ENCODE measurements at places on chromosomes 12 and 14.

GRCh38 chr12:24574538-24574937 is 374.4 kb downstream of the BCAT1 start:
- no peak for DNase-seq

GRCh38 chr12:32264961-32265360 is 134.4 kb upstream of the FGD4 start:
- DNase-seq = no peak

GRCh38 chr14:94485944-94486841 is 10.2 kb upstream of the SERPINA9 start:
- DNase-seq = no peak

GRCh38 chr12:125399489-125399888 is 334.3 kb downstream of the AACS start:
- DNase-seq = no peak

GRCh38 chr12:49784756-49785409 is 43.3 kb downstream of the NCKAP5L start:
- DNase-seq = no peak

DNA sequence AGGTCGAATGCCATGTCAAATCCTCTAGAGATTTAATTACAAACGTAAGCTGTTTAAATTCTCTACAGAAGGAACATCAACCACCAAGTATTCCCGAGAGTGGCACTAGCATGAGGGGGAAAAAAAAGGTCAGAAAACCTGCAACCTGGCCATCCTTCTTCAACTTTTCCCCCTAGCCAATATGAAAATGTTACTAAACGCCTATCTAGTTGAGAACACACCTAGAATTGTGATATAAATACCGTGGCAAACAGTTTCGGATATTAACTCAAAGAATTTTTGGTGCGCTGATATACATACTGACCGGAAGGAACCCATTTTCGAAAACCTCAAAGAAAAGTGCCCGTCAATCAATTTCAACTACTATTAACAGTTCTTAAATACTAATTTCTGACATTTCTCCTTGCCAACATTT is 1.8 kb downstream of the HNRNPC start:
- DNase-seq = no peak

DNA sequence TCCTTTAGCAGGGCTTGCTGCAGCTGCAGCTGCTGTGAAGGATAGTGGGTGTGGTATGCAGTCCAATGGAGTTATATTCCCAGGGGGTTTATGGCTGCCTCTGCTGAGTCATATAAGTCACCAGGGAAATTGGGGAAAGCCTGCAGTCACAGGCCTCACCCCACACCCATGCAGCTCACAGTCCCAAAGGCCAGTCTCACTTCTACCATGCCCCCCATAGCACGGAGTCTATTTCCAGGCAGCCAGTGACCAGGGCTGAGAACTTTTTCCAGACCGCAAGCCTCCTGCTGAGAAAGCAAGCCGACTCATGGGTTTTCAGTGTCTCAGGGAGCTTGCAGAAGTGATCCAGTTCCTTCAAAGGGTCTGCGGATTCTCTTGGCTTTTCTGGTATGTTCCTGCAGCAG is 322.4 kb upstream of the CLEC14A start:
- DNase-seq = no peak

GRCh38 chr14:100567009-100567876 is 20.0 kb downstream of the BEGAIN start:
- no peak for DNase-seq

DNA sequence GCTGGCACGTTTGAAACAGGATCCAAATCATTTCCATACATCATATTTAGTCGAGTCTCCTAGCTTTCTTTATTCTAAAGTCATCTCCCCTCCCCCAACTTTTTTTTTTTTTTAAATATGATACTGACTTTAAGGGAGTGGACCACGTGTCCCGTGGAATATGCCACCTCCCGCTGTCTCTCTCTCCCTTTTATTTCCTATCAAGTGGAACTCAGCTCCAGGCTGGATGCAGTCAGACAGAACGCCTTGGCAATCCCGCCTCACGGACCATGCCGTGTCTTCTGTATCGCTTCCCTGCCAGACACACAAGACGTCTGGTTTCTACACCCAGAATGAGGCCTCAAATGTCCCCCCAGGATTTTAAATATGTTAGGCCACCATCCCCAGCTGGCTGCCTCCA is 21.2 kb downstream of the BCL7A start:
- no peak for DNase-seq

DNA sequence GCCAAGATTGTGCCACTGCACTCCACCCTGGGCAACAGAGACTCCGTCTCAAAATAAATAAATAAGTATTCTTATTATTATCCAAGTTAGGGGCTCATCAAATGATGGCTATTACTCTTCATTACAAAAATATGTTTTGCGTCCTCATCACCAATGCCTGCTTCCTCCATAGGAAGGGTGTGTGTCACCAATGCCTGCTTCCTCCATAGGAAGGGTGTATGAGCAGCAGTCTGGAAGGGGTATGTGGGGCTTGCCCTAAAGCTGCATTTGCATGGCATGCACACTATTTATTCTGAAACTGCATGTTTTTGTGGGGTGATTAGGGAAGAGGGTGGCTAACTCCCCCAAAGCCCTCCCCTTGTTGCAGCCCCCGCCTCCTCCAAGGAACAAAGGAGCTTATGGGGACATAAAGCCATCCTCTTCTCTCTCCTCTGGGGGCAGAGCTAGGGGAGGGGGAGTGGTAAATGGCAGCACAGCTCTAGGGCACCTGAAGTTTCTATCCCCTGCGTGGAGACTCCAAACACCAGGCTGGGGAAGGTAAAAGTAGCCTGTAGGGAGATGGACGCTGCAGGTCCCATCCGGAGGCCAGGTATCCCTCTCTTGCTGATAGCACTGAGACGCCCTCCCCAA is 1.3 kb downstream of the CAMKK2 start:
- DNase-seq = no peak

GRCh38 chr12:56300644-56301464 is 724 bp upstream of the CS start:
- DNase-seq = no peak

DNA sequence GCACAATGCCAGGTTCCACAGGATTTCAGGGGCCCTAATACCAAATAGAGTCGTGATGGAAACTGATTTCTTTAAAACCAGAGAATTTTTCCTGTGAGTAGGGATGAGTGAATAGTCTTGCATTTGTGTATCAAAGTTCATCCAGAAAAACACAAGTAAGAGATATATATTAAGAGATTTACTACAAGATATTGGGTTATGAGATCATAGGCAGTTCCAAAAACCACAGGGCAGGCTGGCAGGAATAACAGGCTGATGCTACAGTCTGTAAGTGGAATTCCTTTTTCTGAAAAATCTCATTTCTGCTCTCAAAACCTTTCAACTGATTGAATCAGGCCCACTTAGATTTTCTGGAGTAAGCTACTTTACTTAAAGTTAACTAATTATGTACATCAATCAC is 1756.2 kb upstream of the SEL1L start:
- no peak for DNase-seq

GRCh38 chr12:104248444-104248843 is 32.9 kb downstream of the TXNRD1 start:
- DNase-seq = no peak

DNA sequence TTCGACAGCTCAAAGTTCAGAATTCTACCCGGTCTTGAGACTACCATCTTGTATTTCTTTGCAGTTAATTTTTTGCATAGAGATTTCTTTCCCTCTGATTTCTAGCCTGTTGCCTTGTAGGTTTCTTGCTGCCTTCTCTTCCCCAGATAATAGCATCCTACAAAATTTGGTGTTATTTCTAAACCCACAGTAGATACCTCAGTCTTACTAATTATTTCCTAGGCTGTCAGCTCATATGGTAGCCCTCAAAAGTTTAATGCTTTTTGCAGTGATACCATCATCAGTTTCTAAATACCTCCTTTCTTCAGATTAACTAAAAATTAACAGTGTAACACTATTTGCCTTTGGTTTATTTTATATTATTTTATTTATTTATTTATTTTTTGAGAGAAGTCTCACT is 61.9 kb upstream of the TMPO start:
- DNase-seq = no peak

GRCh38 chr12:104456417-104456949 is at the start of gene CHST11:
Gene CHST11 (plus strand): TSS chr12:104456948.
- DNase-seq = peak; percentile 65

GRCh38 chr14:103802356-103802755 is 45.0 kb downstream of the PPP1R13B start:
- no peak for DNase-seq

DNA sequence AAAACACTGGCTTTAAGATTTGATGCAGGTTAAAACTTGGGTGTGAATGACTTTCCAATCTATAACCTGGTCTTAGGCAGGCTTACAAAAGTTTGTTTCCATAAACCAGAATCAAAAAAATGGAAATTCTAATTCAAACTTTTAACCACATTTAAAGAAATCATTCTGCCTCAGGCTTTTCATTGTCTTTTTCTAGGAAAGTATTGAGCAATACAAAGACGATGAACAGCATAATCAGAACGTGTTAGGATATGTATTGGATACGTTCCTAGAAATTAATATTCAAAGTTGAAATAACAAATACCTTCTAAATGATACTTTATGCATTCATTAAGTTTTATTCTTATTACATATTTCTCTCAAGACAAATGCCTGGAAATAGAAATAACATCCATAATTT is 172.9 kb downstream of the CEP128 start:
- DNase-seq = no peak

GRCh38 chr12:124608450-124608870 is 41.0 kb upstream of the NCOR2 start:
- no peak for DNase-seq

- DNase-seq = no peak
Observed at GRCh38 chr12:4274396-4275015, 944 bp downstream of the CCND2 start.

DNA sequence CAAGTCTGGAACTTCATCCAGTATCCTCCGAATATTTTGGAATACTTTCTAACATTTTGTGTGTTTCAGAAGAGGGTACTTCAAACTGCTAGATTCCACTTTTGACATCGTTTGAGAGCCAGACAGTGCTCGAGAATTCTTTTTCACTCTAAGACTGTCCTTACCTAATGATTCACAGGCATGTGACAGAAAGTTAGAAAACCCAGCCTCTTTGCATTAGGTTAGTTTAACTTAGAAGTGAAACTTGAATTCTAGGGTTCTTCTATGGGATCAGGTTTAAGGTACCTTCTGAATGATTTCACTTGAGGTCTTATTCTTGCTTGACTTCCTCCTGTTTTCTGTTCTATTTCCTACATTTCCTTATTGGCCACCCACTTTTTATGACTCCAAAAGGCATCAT is 431.8 kb downstream of the SLC6A15 start:
- no peak for DNase-seq

GRCh38 chr12:109488051-109488665 is 10.7 kb downstream of the UBE3B start:
- no peak for DNase-seq

DNA sequence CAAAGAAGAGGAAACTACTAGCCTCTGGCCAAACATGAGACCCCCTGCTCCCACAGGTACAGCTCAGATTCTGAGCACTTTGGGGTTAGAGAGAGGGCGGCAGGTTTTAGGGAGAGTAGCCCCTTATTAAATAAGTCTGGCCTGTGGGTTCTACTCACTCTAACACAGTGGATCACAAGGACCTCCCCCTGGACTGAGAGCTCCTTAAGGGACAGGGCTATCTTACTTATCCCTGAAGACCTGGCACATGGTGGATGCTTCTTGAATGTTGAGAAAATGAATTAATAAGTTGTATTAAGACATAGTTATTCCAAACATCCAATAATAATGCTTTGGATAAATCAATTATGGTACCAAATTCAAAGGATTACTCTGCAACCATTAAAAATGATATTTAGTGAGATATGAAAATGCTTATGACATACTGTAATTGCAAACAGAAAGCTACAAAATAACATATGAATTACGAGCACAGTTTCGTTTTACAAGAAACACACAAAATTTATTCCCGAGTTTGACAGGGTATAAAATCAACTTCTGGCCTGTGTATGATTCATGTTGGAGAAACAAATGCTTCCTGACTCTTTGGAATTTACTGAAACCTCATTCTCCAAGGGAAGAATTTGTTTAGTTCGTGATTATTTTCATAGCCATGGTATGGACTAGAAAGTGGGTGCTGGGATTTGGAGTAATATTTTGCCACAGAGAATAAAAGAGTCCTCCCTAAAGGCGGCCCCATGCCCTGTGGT is 59.3 kb upstream of the BDKRB2 start:
- no peak for DNase-seq

- DNase-seq = peak; percentile 12
Observed at GRCh38 chr12:120584343-120585149, 3.3 kb upstream of the POP5 start.

DNA sequence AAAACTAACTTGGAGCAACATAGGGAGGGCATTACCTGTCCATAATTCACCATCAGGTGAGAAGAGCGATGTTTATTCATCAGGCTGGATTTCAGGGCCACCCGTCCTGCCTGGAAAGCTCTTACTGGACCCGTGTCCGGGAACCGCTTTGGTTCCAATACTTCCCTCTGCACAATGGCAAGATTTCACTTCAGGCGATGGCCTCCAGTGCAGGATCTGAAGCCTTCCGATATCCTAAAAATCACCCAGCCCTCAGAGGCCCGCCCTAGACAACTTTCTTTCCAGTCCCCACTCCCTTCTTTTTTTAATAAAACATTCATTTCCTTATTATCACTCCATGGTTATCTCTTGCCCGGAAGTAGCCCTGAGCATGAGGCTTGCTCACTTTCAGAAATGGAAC is 92.5 kb downstream of the BCL11B start:
- no peak for DNase-seq

GRCh38 chr14:27634056-27634970 is 1036.5 kb upstream of the NOVA1 start:
- DNase-seq = no peak

- no peak for DNase-seq
Observed at GRCh38 chr12:6753772-6754356, 923 bp upstream of the MLF2 start.

- no peak for DNase-seq
Observed at GRCh38 chr14:52954346-52955214, 3.7 kb upstream of the FERMT2 start.

GRCh38 chr12:71214511-71215285 is 56.9 kb upstream of the TSPAN8 start:
- no peak for DNase-seq

DNA sequence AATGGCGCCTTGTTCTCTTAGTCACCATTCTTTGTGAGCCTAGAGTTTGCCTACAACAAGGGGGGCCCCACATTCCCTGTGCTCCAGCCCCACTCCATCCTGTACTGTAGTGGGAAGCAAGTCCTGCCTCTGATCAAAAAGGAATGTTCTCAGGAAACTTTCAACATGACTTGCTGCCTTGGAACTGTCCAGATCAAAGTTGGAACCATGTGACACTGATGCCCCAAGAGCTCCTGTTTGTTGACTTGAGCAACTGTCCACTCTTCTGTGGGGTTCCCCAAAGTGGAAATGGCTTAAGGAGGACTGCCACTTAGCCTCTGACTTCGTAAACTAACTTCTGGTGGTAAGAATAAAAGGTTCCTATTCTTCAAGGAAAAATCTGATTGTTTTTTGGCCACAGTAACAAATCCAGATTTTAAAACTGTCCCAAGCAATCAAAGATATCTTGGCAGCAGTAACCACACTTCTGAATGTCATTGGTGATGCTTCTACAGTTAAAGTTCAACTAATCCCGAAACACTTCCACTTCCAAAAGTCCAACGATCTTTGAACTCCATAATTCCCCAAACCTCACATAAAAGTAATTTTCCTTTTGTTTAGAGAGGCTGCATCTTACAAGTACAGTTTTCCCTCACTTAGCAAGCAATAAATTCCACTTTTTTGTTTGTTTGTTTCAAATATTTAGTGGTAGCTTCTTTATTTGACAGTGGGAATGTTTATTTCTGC is 67.2 kb downstream of the PAH start:
- DNase-seq = no peak

GRCh38 chr12:108126990-108127501 is 2.0 kb upstream of the WSCD2 start:
- no peak for DNase-seq

Data from stimulated activated CD8-positive, alpha-beta memory T cell treated with anti-CD3 and anti-CD28 coated beads, Interleukin-15, amount 100 ng/mL, for 4 hours (primary cell).